Stimulated activated CD4-positive, alpha-beta T cell treated with anti-CD3 and anti-CD28 coated beads, Interleukin-2, amount 100 ng/mL, for 24 hours (primary cell): ENCODE measurements at places on chromosomes 16 and 17.

GRCh38 chr17:630801-631200 lies 83.8 kb downstream of the VPS53 start:
- no peak for DNase-seq

- peak; percentile 94 for DNase-seq
Measured at GRCh38 chr17:75033346-75034235, 13.2 kb downstream of the ATP5PD start.

GRCh38 chr17:83080858-83081683 lies 1.7 kb downstream of the METRNL start:
- DNase-seq = peak; percentile 44

DNA sequence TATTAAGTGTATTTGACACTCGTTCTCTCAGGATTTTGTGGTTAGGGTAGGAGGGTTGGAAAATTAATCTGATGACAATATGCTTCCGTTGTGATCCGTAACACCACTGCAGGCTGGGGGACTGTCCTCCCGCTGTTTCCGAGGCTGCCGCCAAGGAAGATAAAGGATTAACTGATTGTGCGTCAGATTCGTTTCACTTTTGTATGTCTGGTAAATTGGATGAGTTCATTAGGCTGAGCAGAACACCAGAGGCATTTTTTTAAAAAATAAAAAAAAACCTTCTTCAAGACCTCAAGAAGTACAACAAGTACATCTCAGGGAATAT lies 486.7 kb upstream of the SALL1 start:
- DNase-seq = no peak

DNA sequence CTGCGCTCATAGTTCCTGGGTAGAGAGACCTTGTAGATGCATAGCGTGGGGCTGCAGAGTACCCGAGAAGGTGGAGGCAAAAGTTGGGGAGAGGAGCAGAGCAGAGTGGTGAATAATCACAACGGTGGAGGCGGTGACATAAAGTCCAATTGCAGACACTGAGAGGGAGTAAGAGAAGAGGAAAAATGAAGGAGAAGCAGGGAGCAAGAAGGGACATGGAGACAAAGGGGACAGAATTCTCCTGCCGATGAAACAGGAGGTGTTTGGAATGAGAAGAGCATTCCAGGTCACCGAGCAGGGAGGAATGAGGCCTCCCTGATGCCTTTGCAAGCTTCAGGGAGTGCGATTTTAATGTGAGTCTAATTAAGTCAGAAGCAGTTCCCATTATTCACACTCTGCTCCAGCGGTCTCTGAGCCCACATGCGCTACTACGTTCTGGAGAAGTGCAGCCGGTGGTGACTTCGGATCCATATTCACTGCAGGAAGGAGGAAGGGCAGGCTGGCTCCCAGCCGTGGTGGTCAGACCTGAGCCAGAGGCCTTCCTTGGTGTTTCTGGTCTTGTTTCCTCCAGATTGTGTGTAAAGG lies 108.0 kb upstream of the DNAH9 start:
- no peak for DNase-seq

- no peak for DNase-seq
Measured at GRCh38 chr17:73589363-73589980, 54.8 kb downstream of the SDK2 start.

- DNase-seq = peak; percentile 54
Measured at GRCh38 chr16:75251280-75252048, at the start of gene BCAR1. Gene BCAR1 (minus strand): TSS chr16:75251624. CDS start chr16:75251482, 142 bp downstream.

GRCh38 chr16:50540711-50541007 lies 7.5 kb upstream of the NKD1 start:
- no peak for DNase-seq

GRCh38 chr17:49341356-49341755 lies 20.7 kb downstream of the ZNF652 start:
- DNase-seq = no peak

DNA sequence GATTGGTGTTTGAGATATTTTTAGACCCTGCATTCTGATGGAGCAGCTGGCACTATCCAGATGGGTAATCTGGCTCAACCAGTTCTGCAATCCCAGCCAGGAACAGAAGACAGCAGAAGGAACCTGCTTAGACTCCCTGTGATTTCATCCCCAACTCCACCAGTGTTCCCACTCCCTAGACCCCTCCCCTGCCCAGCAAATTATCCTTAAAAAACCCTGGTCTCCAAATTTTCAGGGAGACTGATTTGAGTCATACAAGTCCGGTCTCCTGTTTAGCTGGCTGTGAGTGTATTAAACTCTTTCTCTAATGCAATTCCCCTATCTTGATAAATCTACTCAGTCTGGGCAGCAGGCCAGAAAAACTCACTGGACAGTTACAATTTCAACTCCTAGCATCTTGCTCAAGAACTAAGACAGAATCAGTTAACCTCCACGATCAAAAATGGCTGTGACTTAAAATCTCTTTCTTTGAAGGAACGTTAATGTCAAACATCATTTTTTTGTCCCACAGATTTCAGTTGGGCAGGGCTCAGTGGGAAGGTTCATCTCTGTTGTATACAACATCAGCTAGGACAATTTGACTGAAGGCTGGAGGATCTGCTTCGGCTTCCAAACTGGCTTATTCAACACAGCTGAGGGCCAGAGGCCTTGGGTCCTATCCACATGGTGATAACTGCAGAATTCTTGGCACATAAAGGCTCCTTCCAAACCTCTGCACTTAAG lies 4.9 kb upstream of the RBL2 start:
- DNase-seq = no peak

DNA sequence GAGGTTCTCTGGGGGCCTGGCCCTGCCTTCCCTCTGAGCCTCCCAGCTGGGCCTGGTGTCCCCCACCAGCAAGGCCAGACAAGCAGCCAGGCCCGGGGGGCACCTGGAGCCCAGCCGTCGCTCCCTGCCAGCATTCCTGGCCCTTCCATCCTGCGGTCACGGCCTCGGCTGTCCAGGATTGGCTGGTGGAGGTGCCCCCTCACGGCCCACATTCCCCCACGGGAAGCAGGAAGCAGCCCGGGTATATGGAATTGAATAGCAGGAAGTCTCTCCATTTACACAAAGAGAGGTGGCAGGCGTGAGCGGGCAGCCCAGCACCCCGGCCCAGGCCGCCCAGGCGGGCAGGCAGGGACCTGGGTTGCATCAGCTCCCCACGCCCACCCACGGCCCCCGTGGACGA lies 14.5 kb downstream of the TRAF7 start:
- DNase-seq = no peak

- DNase-seq = peak; percentile 71
Measured at GRCh38 chr16:89357055-89357816, 133.1 kb downstream of the ANKRD11 start.

- DNase-seq = peak; percentile 77
Measured at GRCh38 chr17:27879987-27880608, 13.1 kb downstream of the LYRM9 start.

- DNase-seq = no peak
Measured at GRCh38 chr17:41107941-41108450, 2.8 kb downstream of the KRTAP4-9 start.

GRCh38 chr17:72191921-72192799 lies 71.3 kb downstream of the SOX9 start:
- DNase-seq = no peak

DNA sequence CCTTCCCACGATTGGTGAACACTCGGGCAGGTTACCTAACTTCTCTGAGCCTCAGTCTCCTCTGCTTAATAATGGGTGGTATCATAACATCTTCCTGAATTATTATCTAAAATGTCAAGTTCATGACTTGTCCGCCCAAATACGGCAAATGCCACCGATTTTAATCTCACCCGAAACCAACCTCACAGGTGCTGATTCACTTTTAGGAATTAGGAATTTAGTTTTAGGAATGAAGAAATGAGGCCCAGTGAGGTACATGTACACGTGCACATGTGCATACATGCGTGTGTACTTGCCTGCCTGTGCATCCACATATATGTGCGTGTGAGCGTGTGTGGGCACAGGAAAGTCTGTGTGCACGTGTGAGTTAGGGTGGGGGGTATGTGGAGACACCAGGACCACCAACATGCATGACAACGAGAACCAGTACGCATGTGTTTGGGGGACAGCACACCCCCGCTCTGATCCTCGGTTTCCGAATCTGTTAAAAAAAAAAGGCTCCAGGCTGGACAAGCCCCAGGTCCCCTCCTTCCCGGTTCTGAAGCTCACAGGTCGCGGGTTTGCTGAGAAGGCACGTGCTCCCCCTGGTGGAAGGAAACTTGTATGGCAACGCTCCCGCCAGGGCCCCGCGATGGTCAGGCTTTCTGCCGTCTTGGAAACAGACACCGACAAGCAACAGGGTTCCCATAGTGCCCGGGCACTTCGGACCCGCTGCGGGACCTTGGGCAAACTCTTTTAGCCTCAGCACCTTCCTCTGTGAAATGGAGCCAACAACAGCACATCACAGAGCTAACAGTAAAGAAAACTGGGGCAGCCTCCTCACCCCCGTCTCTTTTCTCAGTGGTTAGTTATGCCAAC lies 219.2 kb downstream of the RBFOX3 start:
- peak; percentile 73 for DNase-seq

DNA sequence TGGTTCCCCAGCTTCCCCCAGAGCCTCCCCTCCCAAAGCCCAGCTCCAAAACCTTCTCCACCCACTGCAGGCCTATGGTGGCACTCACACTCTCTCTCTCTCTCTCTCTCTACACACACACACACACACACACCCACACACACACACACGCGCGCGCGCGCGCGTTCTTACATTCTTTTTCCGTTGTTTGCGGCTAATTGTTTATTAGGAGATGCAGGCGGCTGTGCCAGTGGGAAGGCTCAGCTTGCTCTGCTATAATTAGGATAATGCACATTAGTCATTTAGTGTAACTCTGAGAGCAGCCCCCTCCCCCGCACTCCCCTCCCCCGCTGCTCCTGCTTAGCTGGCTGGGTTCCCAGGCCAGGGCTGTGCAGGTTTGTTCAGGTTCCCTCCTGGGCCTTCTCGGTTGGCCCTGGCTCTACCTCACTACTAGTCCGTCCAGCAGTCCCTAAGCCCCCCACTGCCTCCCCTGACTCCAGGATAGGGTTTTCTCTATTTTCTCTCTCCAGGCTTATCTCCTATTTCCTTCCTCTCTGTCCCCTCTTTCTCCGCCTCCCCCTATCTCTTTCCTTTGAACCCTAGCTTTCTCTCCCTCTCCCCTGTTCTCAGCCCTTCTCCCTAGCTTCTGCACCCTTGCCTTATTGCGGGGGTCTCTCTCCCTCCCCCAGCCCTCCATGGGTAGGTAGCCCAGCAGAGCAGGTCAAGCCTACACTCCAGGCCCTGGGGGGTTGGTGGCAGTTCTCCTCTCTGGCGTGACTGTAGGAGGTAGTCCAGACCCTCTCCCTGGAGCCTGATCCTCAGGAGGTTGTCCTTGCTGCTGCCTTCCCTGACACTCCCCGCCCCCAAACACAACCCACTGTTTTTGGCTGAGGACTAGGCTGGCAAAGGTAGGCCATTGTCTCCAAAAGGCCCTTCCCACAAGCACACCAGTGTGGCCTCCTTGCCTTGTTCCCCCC lies 34.0 kb downstream of the TMEM132E start:
- DNase-seq = no peak

DNA sequence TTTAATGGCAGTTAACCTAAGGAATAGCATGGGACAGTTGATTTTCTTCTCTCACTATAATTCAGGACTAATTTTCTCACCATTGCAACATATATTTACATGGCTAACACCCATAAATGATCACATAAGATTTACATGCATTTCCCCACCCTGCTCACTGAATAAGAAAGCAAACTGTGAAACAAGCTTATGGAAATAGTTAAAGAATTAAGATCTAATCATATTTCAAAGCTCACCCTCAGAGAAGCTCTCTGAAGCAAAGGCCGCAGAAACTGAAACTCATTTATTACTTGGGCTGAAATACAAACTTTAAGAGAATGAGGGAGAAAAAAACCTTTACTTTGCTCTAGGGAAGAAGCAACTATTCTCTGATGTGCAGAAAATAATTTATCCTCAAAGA lies 218.7 kb upstream of the AXIN2 start:
- no peak for DNase-seq

- no peak for DNase-seq
Measured at GRCh38 chr17:17549732-17550366, 41.7 kb downstream of the PEMT start.

DNA sequence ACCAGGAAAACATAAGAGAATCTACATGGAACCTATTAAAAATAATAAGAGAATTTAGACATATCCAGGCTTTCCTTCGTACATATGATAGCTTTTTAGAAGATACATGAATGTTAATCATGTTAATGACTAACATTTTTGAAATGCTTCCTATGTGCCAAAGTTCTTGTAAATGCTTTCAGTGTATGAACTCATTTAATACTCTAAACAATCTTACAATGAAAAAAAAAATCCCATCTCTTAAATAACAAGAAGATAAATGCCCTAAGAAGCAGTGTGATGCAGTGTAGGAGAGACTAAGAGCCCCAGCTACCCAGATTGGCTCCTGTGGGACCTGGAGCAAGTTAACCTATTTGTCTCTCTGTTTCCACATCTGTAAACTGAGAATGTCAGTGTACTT lies 220.4 kb upstream of the MYOCD start:
- DNase-seq = no peak

DNA sequence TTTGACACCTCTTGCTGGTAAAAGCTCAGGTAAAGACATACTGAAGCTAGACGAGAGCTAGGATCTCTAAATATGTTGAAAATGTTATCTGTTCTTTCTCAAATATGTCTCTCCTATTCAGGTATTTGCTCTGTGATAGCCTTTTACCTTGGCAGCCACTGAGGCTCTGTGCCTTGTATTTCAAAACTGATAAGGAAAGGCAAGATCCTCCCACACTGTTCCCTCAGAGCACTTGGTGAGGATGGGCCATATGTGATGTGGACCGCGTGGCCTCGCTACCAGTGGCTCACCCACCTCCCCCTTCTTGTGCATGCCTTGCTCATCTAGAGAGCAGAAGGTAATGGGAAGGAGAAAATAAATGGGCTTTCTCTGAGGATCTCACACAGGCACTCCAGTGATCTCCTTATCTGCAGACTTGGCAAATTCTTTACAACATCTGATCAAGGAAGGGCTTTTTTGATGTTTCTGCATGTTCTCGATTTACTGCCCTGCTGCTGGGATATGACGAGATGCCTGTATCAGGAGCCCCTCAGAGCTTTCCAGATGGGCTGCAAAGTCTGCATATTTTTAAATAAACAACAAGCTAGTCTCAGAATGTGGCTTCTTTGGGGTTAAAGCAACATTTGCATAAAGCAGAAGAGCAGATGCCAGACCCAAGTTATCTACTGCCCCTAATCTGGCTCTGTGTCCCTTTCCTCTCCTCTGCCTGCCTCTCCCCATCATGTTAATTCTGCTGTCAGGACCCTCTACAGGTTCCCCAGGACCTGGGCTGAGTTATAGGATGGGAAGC lies 16.9 kb downstream of the HOXB1 start:
- DNase-seq = no peak

- no peak for DNase-seq
Measured at GRCh38 chr17:13931111-13931526, 138.2 kb upstream of the COX10 start.

DNA sequence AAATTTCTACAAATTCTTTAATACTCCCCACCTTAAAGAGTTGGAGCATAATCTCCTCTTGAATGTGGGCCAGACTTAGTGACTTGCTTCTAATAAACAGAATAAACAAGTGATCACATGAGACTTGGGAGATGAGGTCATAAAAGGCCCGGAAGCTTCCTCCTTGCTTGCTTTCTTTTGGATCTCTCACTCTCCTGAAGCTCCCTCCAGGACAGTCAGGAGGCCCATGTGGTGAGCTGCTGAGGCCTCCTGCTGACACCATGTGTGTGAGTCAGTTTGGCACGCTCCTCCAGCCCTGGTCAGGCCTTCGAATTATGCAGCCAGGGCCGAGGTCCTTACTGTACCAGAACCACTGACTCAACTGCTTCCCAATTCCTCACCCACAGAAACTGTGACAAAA lies 53.2 kb downstream of the NDEL1 start:
- DNase-seq = no peak

- no peak for DNase-seq
Measured at GRCh38 chr17:17056156-17056539, 13.9 kb downstream of the MPRIP start.
